ENCODE measurements at places on chromosomes 5 and 9.
A peak's percentile ranks its signal among the peaks of the same experiment; 100 is the strongest.

DNA sequence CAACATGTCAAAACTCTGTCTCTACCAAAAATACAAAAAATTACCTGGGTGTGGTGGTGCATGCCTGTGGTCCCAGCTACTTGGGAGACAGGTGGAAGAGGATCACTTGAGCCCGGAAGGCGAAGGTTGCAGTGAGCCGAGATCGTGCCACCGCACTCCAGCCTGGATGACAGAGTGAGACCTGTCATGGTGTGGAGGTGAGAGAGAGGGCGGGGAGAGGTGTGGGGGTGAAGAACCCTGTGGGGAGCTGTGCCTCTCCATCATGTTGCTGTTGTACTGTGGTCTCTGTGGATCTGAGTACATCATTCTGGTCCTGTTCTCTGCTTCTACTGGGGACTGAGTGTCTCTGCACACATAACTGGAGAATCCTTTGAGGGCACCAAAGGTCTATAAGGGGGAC is 11.3 kb upstream of the SLC34A1 start:
- ATAC-seq = no peak

GRCh38 chr5:157312492-157312891 is 46.6 kb downstream of the CYFIP2 start:
- ATAC-seq = peak; percentile 64

GRCh38 chr9:86944796-86945727 is 2.2 kb downstream of the GAS1 start:
- ATAC-seq = no peak

GRCh38 chr5:72040513-72040912 is 66.8 kb upstream of the MAP1B start:
- ATAC-seq = no peak

DNA sequence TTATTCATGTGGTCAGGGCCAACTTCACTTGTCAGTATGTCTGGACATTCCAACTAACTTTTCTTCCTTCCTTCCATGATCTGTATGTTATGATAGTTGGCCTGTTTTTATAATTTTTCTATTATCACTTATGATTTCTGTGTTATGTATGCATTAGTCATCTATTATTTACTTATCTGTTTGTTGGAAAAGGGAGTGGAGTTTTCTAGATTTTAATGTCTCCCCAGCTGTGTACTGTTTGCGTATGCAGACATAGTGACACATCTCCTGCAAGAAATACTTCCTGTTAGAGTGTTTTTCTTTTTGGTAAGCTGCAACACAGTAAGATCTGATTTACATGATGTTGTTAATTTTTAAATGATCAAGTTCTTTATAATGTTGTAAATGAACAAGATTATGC is 8.7 kb upstream of the INSYN2B start:
- no peak for ATAC-seq

DNA sequence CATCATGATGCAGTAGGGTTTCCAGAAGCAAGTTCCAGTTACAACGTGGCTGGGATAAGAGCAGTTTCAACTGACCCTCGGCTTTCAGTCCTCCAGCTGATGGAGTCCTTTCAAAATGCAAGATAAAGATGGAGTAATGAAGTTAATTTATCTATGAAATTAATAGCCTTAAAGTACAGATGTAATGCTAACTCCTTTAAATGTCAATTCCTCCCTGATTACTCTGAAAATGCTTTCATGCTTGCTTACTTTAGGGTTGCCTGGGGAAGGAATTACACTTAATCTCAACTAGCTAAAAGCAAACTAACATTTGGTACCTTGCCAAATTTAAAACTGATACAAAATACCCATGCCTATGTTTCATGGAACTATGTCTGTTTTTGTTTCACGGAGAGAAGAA is 178.4 kb downstream of the KIAA0825 start:
- ATAC-seq = no peak

- no peak for ATAC-seq
Measured at GRCh38 chr5:73899055-73899454, 273.1 kb downstream of the ARHGEF28 start.

- no peak for ATAC-seq
Measured at GRCh38 chr5:116702776-116703175, 128.2 kb upstream of the SEMA6A start.

DNA sequence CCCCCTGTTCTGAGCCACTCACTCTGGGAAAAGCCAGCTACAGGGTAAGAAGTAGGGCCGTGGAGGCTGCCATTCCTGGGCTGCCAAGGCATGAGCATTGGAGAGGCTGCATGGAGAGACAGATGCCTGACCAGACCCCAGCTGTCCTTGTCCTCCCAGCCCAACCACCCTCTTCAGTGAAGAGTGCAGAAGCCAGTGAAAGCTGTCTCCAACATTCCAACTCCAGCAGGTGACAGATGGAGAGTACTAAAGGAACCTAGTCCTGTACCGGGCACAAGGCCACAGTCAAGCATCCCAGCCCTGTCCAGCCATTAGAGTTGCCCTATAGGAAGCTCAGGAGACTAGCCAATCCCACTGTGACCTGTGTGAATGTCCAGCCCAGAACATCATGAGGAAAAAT is 165.1 kb downstream of the DIRAS2 start:
- ATAC-seq = no peak

GRCh38 chr5:74070766-74071165 is 444.8 kb downstream of the ARHGEF28 start:
- ATAC-seq = no peak

GRCh38 chr9:93597871-93598646 is 21.7 kb downstream of the PHF2 start:
- ATAC-seq = no peak

DNA sequence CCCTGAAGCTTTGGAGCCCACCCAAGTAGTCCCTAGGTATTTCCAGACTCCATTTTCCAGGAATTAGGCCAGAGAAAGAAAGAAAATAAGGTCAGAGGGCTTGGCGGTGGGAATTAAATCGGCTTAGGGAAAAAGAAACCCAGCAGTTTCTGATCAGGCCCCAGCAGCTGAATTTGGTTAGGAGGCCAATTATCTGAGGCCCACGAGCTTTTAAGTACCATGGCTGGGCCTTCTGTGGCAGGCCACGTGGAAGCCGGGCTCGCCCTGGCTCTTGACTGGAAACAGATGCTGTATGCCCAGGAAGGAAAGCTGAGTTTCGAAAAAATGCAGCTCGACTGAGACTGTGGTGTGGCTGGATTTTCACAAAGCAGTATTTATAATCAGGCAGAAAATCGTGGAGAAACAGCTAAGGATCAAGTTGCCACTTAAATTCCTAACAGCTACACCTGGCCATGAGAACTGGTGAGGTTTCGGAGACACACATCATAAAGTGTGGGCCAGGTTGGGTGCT is 75.1 kb upstream of the PANK3 start:
- peak; percentile 28 for ATAC-seq

DNA sequence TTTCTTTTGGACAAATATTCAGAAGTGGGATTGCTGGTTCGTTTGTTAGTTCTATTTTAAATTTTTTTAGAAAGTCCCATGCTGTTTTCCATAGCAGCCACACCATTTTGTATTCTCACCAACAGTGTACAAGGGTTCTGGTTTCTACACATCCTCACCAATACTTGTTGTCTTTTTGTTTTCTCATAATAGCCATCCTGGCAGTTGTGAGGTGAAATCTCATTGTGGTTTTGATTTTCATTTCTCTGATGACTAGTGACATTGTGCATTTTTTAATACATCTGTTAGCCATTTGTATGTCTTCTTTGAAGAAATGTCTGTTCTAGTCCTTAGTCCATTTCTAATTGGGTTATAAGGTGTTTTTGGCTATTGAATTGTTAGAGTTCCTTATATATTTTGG is 214.3 kb downstream of the ARRDC3 start:
- ATAC-seq = no peak

- ATAC-seq = no peak
Measured at GRCh38 chr9:105233873-105234272, 10.6 kb upstream of the SLC44A1 start.

DNA sequence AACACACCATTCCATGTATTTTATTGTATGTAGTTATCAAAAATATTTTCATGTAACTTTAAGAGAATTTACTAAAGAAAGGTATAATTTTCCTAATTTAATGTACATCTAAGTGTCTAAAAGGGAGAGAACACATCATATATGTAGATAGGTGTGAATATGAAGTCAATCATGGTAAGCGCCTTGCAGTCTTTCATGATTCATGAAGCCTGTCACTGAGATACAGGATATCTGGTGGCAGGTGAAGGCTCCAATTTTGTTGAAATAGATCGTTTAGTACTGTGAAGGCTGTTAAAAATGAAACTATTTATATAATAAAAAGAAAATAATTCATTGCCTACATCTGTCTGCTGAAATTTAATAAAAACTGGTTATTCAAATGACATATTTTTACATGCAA is 15.5 kb upstream of the RGMB start:
- no peak for ATAC-seq

DNA sequence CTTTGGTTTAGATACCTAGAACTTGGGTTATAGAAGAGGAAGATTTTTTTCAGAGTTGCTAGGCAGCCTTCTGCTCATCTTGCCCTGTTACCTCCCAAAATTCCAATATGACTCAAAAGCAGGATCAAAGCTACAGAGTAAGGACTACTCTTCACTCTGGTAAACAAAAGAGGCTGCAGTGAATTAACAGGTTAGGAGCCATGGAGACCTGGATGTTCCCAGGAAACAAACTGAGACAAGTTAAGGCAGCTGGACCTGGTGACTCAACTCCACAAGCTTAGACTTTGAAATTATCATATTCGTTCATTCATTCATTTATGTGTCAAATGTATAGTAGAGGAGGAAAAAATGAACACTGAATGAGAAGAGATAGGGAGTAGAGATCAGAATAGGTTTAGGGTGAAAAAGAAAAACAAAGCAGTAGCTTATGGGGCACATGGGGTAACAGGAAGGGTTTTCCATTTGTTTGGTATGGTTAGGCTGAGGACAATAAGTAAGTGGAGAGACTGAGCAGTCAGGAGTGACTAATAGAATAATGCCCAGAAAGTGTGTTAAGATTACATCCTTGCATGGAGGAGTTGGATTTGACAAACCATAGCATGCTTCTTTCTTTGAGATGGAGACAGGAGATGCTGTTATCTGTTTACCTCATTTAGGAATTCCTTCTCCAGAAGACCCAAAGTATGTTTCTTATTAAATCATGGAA is 464.0 kb upstream of the ZNF608 start:
- no peak for ATAC-seq

GRCh38 chr5:33441241-33442177 is 744 bp downstream of the TARS1 start:
- ATAC-seq = no peak

DNA sequence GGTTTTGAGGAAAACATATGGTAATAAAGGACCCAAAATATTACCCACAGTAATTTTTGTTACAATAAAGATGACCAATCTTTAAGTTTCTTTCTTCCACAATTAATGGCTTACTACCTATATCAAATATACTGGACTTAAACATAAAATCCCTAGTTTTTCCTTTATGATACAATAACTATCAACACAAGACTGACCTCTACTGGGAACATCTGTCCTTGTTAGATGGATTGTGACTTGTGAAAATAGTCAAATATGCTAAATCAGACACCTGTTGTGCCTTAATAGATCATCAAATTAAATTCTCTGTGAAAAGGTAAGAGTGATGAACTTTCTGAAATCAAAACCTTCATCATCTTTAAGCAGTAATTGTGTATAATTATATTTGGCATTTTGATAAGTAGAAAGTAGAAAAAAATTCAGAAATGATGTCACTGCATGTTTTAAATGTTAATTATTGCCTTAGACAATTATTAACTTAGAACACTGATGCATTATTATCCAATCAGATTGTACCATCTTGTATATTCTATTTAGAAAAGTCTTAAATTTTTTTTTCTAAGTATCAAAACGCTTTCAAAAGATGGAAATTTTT is 113.6 kb downstream of the DEPDC1B start:
- ATAC-seq = no peak

- ATAC-seq = no peak
Measured at GRCh38 chr9:34507556-34507955, 15.2 kb downstream of the ENHO start.

- no peak for ATAC-seq
Measured at GRCh38 chr5:111511174-111511830, 1.0 kb downstream of the STARD4 start.

GRCh38 chr9:88722753-88723152 is 187.8 kb downstream of the NXNL2 start:
- ATAC-seq = no peak

- ATAC-seq = no peak
Measured at GRCh38 chr9:136249877-136250559, 4.4 kb upstream of the QSOX2 start.

DNA sequence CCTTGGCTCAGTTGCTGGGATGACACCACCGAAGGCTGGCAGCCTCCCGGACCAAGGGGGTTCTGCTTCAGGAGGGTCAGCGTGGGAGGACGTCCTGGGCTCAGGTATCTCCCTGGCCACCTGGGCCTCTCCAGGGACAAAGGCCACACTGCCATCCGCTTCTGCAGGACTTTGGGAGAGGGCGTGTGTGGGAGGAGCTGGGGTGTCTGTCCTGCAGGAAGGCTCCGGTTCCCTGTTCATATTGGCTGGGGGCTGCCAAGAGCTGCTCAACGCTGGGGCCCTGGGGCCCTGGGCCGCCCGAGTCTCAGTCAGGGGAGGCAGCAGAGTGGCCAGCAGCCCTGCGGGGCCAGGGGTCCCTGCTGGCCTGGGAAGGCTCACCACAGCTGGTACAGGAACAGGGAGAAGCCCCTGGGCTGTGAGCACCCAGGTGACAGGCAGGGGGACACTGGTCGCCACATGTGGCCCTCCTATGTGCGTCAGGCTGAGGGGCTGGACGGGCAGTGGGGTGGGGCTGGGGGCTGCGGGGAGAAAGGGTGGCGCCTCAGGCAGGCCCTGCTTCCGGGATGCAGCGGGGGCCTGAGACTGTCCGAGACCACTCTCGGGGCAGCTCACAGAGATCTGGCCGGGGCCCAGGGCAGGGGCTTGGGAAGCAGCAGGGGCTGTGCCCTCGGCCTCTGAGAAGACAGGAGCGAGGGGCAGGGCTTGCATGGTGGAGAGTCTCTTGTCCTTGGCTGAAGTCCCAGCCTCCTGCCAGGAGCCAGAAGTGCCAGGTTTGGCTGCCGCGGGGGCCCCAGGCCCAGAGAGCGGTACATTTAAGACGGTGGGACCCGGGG is 4.9 kb upstream of the CARD9 start:
- ATAC-seq = no peak

DNA sequence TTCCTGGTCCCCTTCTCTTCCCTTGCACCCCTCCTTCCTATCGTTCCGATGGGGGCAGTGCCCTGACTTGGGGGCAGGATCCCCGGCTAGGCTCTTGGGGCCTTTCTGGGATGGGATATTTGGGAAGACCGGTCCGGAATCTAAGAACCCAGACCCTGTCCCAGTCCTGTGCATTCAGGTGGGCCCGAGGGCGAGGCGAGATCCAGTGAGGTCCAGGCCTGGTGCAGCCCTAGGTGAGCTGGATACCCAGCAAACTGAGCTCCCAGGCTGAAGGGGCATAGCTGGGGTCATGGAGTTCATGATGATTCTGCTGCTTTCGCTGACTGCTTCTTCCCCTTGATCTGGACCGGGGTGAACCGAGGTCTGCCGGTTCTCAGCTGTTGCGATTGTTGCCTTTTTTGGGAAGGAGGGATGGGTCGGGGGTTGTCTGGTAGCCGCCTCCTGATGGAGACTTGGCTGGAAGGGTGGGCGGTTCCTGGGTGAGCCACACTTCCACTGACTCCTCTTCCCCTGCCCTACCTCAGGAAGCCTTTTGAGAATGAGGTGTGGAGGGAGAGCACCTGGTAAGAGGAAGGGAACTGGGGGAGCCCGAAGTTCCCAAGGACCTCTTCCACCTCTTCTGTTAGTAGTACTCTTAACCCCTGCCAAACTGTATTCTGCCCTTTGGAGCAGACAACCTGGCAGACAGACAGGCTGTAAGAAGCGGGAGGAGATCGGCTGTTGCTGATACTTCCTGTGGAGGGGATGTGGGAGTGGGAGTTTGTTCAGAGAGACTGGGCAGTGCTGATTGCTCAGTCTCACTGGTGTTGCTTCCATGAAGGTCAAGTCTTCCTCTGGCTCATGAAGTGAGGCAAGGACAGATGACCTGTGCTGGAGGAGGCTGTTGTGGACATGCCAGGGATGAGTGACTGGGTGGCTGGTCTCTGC is 1.0 kb downstream of the LRRC8A start:
- ATAC-seq = no peak

Data from gastroesophageal sphincter (tissue), 4 donors.